ENCODE measurements at places on chromosomes 16 and 17.
A peak's percentile ranks its signal among the peaks of the same experiment; 100 is the strongest.

DNA sequence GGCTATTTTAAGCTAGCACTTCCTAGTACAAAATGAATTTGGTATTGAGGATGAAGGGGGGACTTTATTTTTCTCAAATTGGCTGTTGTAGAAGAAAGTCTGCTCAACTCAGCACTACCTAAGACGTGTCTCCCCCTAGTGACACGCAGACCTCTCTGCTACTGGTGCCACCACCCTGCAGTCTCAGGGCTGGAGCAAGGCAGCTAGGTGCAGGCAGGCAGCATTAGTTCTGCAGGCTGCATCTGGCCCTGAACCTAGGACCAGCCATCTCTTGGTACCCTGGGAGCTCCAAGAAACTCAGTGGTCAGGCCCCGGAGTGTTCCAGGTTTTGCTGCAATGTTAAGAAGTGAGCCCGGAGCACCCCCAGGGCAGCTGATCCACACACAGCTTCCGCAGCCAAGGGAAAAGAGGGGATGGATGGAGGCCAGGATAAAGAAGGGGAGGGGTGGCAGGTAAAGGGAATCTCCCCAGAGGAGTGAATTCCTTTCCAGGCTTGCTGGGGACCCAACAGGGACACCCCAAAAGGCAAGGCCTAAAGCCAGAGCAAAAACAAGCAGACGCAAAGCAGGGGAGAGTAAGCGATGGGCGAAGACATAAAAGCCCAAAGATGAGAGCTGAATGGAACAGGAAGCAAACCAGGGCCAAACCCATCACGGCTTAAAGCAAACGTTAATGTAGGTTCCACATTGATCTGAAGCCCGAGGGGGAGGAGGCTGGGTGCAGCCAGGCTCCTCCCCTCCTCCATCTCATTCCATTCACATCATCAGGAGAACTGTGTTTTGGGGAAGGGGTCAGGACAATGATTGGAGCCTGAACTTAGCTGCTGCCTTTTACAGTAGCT is 200.5 kb downstream of the ZFHX3 start:
- no peak for DNase-seq

- no peak for DNase-seq
Measured at GRCh38 chr17:35683591-35683990, 47.8 kb upstream of the RASL10B start.

- DNase-seq: no peak
Measured at GRCh38 chr17:18319604-18320256, 4.6 kb downstream of the SMCR8 start.

DNA sequence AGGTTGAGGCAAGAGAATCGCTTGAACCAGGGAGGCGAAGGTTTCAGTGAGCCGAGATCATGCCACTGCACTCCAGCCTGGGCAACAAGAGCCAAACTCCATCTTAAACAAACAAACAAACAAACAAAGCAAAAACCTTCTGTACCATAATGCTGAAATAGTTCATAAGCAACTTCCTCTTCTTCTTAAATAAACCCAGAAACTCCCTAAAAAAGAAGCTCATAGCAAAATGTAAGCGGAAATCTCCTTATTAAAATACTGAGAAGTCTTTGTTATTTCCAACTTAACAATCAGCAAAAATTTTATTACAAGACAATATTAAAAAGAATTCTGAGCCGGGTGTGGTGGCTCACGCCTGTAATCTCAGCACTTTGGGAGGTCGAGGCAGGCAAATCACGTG is 82.8 kb downstream of the FBXL20 start:
- DNase-seq: no peak

GRCh38 chr17:7280519-7281073 is 922 bp upstream of the SLC2A4 start:
- peak; percentile 63 for DNase-seq

DNA sequence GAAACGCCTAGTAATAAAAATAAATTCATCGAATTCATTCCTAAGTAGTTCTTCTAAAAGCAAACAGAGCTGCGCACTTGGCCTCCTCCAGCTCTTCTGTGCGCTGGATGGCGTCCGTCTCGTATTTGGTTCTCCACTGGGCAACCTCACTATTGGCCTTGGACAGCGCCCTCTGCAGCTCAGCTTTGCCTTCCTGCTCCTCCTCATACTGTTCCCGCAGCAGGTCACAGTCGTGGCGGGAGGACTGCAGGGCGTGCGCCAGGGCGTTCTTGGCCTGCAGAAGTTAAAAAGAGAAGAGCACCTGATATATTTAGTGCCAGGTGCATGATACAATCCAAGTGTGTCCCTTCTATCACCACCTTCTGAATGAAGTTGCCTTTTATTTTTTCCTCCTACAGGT is 21.8 kb downstream of the MYH3 start:
- no peak for DNase-seq

GRCh38 chr17:38550661-38551060 is 55.1 kb downstream of the SRCIN1 start:
- no peak for DNase-seq

DNA sequence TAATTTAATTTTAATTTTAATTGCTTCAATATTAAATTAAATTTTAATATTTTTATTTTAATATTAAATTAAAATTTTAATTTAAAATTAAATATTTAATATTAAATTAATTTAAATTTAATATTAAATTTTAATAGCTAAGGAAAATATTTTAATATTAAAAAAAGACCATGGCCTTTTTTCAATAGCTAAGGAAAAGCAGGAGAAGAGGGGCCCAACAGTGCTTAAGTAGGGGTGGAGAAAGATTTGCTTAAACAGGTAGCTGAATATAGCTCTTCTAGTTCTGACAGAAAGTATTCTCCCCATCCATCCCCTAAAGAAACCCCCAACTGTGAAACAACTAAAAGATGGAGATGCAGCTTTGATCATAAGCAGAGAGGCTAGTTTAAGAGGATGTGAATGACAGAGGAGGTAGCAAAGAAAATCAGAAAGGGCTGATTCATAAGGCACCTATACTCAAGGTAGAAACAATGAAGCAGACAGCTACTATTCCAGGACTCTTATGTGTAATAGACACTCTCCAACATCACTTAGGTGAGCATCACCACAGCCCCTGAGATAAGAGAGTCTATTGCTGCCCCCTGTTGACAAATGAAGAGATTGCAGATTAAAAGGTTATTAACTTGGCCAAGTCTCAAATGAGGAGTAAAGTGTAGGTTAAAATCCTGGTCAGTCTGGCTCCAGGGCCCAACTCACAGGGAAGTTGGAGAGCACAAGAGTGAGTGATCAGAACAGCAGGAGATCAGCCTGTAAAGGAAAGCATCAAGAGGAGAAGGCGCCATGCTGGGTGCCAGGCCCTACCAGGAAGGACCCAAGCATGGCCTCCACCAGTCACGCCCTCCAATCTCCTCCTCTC is 7.8 kb upstream of the RNASEK start:
- DNase-seq: peak; percentile 46

- no peak for DNase-seq
Measured at GRCh38 chr16:11642765-11643116, 25.5 kb upstream of the SNN start.

- DNase-seq: no peak
Measured at GRCh38 chr16:50947826-50948225, 203.2 kb downstream of the SALL1 start.

GRCh38 chr17:61128661-61129115 is 271.0 kb upstream of the TBX2 start:
- DNase-seq: no peak

- DNase-seq: no peak
Measured at GRCh38 chr16:67969254-67970039, 1.0 kb upstream of the SLC12A4 start.

- no peak for DNase-seq
Measured at GRCh38 chr17:27878776-27879562, 14.2 kb downstream of the LYRM9 start.

DNA sequence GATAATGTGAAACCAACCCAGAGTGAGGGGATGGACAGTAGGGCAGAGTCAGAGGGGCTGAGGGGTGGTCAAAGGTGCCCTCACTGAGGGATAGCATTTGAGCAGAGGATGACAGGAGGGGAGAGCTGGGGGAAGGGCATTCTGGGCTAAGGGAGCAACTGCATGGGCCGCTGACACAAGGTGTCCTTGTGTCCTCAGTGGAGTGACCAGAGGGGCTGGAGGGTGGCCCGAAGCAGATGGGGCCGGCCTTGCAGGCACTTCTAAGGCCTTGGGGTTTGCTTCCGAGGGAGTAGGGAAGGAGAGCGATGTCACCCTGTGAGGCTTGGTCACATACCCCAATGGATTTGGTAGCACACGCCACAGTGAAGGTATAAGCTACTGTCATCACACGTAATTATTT is 10.0 kb downstream of the NUBP1 start:
- no peak for DNase-seq

DNA sequence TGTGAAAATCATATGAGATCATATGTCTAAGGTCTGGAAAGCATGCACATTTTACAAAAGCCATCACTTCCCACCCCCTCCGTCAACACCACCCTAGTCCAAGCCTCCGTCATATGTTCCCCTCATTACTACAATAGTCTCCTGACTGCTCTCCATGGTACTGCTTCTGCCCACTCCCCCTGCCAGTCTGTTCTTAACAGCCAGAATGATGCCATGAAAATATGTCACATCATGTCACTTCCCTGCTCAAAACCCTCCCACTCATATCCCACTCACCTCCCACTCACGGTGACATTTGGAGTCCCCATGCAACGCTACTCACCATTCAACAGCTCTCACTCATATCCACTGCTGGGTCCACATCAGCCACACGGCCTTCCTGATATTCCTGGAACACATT is 432.3 kb downstream of the XYLT1 start:
- DNase-seq: no peak

DNA sequence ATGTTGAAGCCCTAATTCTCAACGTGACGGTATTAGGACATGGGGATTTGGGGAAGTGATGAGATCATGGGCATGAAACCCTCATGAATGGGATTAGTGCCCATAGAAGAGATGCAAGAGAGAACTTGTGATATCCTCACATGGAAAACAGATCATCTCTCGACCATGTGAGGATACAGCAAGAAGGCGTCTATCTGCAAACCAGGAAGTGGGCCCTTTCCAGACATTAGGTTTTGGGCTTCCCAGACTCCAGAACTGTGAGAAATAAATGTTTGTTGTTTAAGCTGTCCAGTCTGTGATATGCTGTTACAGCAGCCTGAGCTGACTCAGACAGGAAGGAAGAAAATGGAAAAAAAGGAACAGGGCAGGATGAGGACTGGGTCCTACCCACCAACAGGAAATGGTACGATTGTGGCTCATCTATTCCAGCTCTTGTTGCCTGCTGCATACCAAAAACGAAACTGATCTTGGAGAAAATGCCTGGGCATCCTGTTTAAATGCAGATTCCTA is 21.9 kb upstream of the SSTR2 start:
- no peak for DNase-seq

DNA sequence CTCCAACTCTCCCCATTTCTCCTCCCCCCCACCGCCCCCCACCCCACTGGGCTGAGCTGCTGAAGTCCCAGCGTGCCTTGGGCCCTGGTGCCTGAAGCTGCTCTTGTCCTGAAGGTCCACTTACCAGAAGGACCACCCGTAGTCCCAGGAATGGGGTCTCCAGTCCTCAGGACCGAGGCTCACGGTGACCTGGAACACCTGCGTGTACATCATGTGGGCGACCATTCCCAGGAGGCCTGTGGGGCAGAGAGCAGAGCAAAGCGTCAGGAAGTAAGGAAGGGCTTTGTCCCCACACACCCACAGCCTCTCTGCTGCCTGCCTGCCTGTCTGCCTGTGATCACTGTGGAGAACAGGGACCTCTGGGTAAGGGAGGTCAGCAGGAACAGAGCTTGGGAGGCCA is 218.7 kb downstream of the GSG1L start:
- no peak for DNase-seq

- no peak for DNase-seq
Measured at GRCh38 chr16:19439483-19439882, 21.8 kb downstream of the TMC5 start.

DNA sequence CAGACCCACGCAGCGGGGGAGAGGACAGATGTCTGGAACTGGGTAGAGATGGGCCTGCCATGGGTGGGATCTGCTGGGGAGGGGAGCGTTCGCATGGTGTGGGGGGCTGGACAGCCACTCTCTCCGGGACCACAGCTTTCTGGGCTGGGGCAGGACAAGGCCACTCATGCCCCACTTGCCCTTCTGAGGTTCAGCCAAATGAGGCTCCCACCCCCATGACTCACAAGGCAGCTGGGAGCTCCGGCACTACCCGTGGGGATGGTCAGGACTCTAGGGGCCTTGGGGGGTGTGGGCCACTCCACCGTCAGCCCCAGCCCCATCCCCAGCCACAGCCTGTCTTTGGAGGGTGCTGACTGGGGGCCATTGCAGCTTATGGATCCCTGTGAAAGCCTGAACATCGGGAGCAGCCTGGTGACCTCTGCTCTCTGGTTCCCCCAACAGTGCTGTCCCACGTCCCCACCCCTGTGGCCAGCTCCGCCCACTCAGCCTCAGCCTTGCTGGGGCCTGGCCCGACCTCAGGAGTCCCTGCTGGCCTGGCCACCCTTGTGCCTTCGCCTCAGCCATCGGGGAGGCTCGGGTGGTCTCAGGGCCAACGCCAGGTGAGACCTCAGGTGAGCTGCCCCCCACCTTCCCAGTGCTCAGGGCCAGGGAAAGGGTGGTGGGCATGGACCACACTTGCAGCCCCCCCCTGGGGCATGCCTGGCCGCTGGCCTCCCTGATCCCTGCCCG is 4.7 kb upstream of the CDH15 start:
- DNase-seq: no peak

DNA sequence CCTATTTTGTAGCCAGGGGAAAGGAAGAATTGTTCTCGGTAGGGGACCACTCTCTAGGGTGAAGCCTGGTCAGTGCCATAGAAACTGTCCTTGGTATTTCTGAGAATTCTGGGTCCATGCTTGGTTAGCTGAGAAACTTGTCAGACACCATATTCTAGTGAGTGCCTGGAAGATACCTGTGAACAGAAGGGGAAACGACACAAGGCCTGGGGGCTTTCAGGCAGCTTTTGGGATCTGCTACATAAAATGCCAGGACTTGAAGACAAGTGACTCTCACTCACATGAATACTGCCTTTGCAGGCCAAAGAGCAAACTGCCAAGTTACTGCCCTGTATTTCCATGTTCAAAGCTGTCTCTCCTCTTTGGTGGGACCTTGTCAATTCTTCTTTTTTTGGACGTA is 18.3 kb downstream of the ODF4 start:
- no peak for DNase-seq

DNA sequence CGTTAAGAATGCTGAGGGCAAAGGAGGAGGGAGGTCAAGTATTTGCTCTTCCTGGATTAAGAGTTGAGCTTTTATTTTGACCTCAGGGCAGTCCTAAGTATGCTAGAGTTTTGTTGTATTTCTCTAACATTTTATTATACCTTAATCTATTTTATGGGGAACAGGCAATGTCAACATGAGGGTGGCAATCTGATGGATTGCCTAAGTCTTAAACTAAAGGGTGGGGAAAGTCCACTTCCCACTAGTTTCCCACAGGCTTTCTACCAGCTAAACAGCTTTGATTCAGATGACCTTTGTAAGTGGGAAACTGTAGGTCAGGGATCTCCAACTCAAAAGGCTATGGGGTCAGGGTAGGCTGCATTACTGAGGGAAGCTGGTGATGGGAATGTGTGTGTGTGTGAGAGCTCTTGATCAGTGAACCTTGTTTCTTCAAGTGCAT is 24.9 kb downstream of the HSD17B2 start:
- DNase-seq: no peak

DNA sequence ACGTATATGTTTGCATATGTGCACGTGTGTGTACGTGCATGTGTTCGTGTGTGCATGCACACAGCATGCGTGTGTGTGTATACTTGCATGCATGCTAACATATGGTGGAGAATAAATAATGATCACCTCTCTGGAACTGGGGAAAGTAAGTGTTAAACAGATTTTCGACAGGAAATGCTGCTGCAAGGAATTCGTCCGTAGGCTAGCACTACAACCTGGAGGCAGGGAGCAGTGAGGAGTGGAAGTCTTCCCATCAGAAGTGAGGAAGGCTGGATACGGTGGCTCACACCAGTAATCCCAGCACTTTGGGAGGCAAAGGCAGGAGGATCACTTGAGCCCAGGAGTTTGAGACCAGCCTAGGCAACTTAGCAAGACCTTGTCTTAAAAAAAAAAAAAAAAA is 4.8 kb upstream of the CSNK1D start:
- DNase-seq: no peak

All from DMS79 (cell line).